Bronchial smooth muscle cell (primary cell): ENCODE measurements at places on chromosomes 2 and 18. TPM values are rescaled to one million over a fixed set of nuclear protein-coding genes. Genes with fewer than 3 reads are reported as not detected.

The VWC2L gene
- total RNA-seq = under 0.01 TPM in 1 of 2 replicates, not detected in the other

The BMP10 gene
- total RNA-seq = not detected in 2 replicates

The ANTXR1 gene
- 29.9 and 31.8 TPM in 2 replicates for total RNA-seq

The CDC42EP3 gene
- 2.6 and 3.2 TPM in 2 replicates for total RNA-seq

The SGPP2 gene
- total RNA-seq = under 0.01 TPM in 1 of 2 replicates, not detected in the other

The ARHGEF4 gene
- 2.2 and 5.2 TPM in 2 replicates for total RNA-seq

The CXCR2 gene
- total RNA-seq = not detected in 2 replicates

The TUBA4A gene
- total RNA-seq = 9.4 and 17.8 TPM in 2 replicates

The REG1B gene
- total RNA-seq = not detected in 2 replicates

The ABCG5 gene
- not detected in 2 replicates for total RNA-seq

The OTOS gene
- total RNA-seq = not detected in 2 replicates

The DUSP19 gene
- 3.0 and 4.1 TPM in 2 replicates for total RNA-seq

The TPO gene
- not detected in 2 replicates for total RNA-seq

The STPG4 gene
- 0.16 TPM in 1 of 2 replicates, not detected in the other for total RNA-seq

The UBR3 gene
- 21.6 and 35.0 TPM in 2 replicates for total RNA-seq

The RPRM gene
- total RNA-seq = 0.16 TPM in 1 of 2 replicates, not detected in the other

The TXNDC2 gene
- total RNA-seq = 0.16 TPM in 1 of 2 replicates, not detected in the other

The ZRANB3 gene
- 6.3 and 6.9 TPM in 2 replicates for total RNA-seq

The SERPINB2 gene
- total RNA-seq = 1.4 TPM in 1 of 2 replicates, not detected in the other

The GPR39 gene
- 0.86 and 1.4 TPM in 2 replicates for total RNA-seq

The RFX8 gene
- total RNA-seq = 7.3 and 10.4 TPM in 2 replicates

The CDCA7 gene
- total RNA-seq = 0.95 and 2.3 TPM in 2 replicates

The RSAD2 gene
- total RNA-seq = under 0.01 and 0.47 TPM in 2 replicates

The IGFBP2 gene
- 2.0 and 2.1 TPM in 2 replicates for total RNA-seq

The C1QL2 gene
- not detected in 2 replicates for total RNA-seq

The SLC14A1 gene
- total RNA-seq = 55.5 and 131 TPM in 2 replicates

The FRZB gene
- total RNA-seq = 0.17 and 0.32 TPM in 2 replicates

The HNRNPA3 gene
- 13.7 and 24.6 TPM in 2 replicates for total RNA-seq

The YES1 gene
- total RNA-seq = 36.7 and 74.1 TPM in 2 replicates

The SLC4A5 gene
- total RNA-seq = 0.16 and 0.26 TPM in 2 replicates

The IMP4 gene
- total RNA-seq = 58.0 and 79.0 TPM in 2 replicates

The KCNF1 gene
- under 0.01 TPM in 1 of 2 replicates, not detected in the other for total RNA-seq

The FBXO15 gene
- total RNA-seq = 0.79 and 2.1 TPM in 2 replicates

The LIMS1 gene
- 53.1 and 98.4 TPM in 2 replicates for total RNA-seq

The NAT8 gene
- not detected in 2 replicates for total RNA-seq

The SLC30A3 gene
- total RNA-seq = not detected in 2 replicates

The CXCR1 gene
- not detected in 2 replicates for total RNA-seq

The SPP2 gene
- 0.16 TPM in 1 of 2 replicates, not detected in the other for total RNA-seq
